T-cell (primary cell): ENCODE measurements at places on chromosomes 13 and 19. TPM values are rescaled to one million over a fixed set of nuclear protein-coding genes. Genes with fewer than 3 reads are reported as not detected.

The PEG3 gene
- total RNA-seq: not detected

GRCh38 chr13:107450931-107451330 lies 764.4 kb downstream of the LIG4 start:
- H3K4me1 ChIP-seq: no peaks in the 10 kb centered on the region
- H3K27ac ChIP-seq: no peak overlapping the region
- H3K36me3 ChIP-seq: no peaks in the 10 kb centered on the region
- H3K4me3 ChIP-seq: no peak overlapping the region
- DNase-seq: no peak

DNA sequence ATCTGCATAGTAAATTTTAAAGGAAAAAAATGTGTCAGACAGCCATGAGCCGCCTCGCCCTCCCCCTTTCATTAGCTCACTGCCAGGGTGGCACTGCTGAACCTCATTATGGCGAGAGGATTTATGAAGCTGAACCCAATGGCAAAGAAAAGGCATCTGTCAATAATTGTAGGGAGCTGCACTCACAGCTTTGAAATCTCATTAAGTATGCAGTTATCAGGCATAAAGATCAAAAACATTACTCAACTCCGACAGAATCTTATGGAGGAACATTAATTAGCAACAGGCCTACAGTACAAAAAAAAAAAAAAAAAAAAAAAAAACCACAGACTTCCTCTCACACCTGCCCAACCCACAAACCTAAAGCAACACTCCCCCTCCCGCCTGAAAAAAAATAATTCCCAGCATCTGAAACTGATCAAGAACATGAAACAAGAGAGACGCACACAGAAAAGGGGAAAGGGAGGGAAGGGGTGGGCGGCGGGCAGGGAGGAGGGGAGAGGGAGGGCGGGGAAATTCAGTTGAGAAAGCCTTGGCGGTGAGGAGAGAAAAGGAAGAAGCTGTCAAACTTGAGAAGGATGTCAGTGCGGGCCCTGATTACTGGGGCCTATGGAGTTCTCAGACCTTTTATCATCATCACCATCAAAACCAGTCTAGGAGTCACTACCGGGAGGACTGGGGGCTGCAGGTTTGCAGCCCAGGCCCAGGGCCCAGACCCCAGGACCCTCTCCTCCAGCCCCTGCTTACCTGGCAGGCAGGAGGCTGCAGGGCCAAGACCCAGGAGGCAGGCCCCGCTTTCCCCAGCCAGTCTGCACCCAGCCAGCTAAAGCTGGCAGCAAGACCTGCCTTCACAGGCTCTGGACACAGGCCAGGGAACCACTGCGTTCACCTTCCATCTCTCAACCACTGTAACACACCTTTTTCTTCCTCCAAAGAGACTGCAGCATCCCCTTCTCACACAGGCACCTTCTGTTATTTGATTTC lies 8.9 kb downstream of the TSHZ3 start:
- peak; percentile 19 for DNase-seq
- H3K27ac ChIP-seq: no peak overlapping the region
- H3K4me3 ChIP-seq: peak overlapping the region; percentile 20
- peaks cover 29% of the 10 kb centered on the region for H3K27me3 ChIP-seq
- H3K4me1 ChIP-seq: peaks cover 14% of the 10 kb centered on the region
- no peaks in the 10 kb centered on the region for H3K36me3 ChIP-seq

GRCh38 chr13:109026266-109026665 lies 396.9 kb downstream of the MYO16 start:
- H3K27me3 ChIP-seq: no peaks in the 10 kb centered on the region
- H3K4me1 ChIP-seq: no peaks in the 10 kb centered on the region
- H3K27ac ChIP-seq: no peak overlapping the region
- no peak overlapping the region for H3K4me3 ChIP-seq
- no peak for DNase-seq

The DCLK1 gene
- total RNA-seq: not detected

- H3K27ac ChIP-seq: no peak overlapping the region
- H3K4me1 ChIP-seq: no peaks in the 10 kb centered on the region
- DNase-seq: no peak
- H3K4me3 ChIP-seq: no peak overlapping the region
- peaks cover 28% of the 10 kb centered on the region for H3K27me3 ChIP-seq
Measured at GRCh38 chr13:109812382-109812781, 26.0 kb upstream of the IRS2 start.

The TMEM221 gene
- total RNA-seq: not detected

The SYT5 gene
- total RNA-seq: not detected

DNA sequence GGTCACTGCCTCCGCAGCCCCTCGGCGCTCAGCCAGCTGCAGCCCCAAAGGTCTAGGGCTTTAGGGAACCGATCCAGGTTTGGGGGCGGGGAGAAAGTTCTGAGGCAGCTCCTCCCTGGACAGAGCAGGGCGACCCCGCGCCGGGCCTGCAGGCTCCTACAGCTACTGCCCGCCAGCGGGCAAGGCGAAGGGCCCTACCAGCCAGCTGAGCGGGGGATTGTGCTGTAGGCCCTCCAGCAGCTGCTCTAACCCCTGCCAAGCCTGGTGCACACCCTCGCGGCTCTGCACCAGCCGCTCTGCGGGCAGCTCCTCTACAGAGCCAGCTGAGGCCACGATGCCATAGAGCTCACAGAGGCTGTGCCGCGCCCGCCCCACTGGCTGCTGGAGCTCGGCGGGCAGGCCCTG lies 14.0 kb downstream of the PLIN4 start:
- no peak for DNase-seq
- no peaks in the 10 kb centered on the region for H3K27me3 ChIP-seq
- H3K4me1 ChIP-seq: no peaks in the 10 kb centered on the region
- no peak overlapping the region for H3K27ac ChIP-seq
- no peak overlapping the region for H3K4me3 ChIP-seq
- H3K36me3 ChIP-seq: peaks cover 19% of the 10 kb centered on the region

DNA sequence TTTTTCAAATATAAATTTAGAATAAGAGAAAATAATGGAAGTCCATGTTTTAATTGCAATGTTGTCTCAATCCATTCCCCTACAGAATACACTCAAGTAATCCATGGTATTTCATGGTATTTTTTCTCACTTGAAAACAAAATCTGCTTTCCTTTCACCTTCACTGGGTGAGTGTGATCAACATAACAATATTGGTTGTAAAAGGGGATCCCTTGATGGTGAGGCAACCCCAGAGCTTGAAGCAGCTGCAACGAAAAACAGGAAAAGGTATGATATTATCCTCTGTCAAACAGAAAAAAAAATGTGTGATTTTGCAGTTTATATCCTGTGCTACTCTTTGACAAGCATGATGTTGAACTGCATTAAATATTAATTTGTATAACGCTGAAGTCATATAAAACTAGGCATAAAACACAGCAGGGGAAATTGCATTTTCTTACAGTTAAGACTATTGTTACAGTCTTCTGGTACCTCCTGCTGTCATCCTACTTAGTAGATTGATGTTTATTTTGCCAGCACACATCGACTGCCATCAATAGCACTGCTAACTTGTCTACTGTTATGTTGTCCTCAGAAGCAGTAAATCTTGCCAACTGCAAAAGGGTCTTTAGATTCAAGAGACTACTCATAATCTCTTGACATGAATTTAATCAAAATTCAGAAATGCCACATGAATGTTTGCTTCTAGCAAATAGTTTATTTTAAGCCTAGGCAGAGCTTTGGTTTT lies 373.1 kb upstream of the MIR17HG start:
- no peak overlapping the region for H3K4me3 ChIP-seq
- no peak overlapping the region for H3K27ac ChIP-seq
- H3K36me3 ChIP-seq: no peaks in the 10 kb centered on the region
- no peaks in the 10 kb centered on the region for H3K4me1 ChIP-seq
- no peak for DNase-seq

The FTL gene
- 594 TPM for total RNA-seq

- peak overlapping the region; percentile 85 for H3K27ac ChIP-seq
- H3K36me3 ChIP-seq: peaks cover 6% of the 10 kb centered on the region
- peaks cover 30% of the 10 kb centered on the region for H3K4me1 ChIP-seq
- DNase-seq: no peak
Measured at GRCh38 chr19:8512115-8512967, 1.6 kb downstream of the ZNF414 start.

DNA sequence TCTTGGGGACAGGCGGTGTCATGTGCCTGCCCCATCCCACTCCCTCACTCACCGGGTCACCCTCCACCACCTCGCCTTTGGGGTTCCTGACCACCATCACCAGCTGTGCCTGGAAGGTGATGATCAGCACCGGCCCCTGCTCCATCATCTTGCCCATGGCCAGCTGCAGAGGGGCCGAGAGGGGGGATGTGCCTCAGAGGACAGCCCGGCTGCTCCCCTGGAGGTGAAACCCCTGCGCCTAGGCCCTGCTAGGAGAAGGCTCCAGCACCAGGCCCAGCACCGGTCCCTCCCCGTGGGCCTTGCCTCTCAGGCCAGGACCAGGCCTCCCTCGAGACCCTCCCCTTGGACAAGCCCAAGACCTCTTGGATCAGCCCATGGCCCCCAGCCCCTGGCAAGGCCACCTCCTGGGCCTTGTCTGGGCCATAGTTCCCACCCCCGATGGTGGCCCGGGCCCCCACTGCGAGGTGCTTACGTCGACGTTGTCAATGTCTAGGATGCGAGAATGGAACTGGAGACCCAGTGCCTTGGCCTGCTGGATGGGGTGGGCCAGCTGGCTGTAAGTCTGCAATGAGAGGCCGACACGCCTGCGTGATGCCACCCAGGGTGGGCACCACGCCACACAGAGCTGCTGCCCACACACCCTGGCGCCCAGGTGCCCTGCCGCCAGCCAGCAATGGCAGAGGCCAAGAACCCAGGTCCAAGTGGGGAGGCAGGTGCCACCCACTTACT lies 1.8 kb upstream of the CTXN1 start:
- no peak overlapping the region for H3K4me3 ChIP-seq
- H3K4me1 ChIP-seq: peaks cover 21% of the 10 kb centered on the region
- H3K27me3 ChIP-seq: no peaks in the 10 kb centered on the region
- no peak overlapping the region for H3K27ac ChIP-seq
- DNase-seq: no peak

The PTH2 gene
- total RNA-seq: not detected

- no peak for DNase-seq
- no peaks in the 10 kb centered on the region for H3K27me3 ChIP-seq
- no peaks in the 10 kb centered on the region for H3K4me1 ChIP-seq
- no peaks in the 10 kb centered on the region for H3K36me3 ChIP-seq
Measured at GRCh38 chr13:73261739-73262216, 203.0 kb downstream of the KLF5 start.

- H3K27ac ChIP-seq: peak overlapping the region; percentile 100
- H3K4me3 ChIP-seq: peak overlapping the region; percentile 33
- peaks cover 28% of the 10 kb centered on the region for H3K4me1 ChIP-seq
- DNase-seq: no peak
Measured at GRCh38 chr19:18282021-18282787, 782 bp upstream of the JUND start.

The DIRAS1 gene
- 0.53 TPM for total RNA-seq

GRCh38 chr13:88223958-88224357 lies 552.8 kb downstream of the SLITRK5 start:
- no peak overlapping the region for H3K27ac ChIP-seq
- no peaks in the 10 kb centered on the region for H3K36me3 ChIP-seq
- no peaks in the 10 kb centered on the region for H3K4me1 ChIP-seq
- H3K4me3 ChIP-seq: no peak overlapping the region
- no peak for DNase-seq

GRCh38 chr13:80783926-80784565 lies 443.1 kb upstream of the SPRY2 start:
- H3K36me3 ChIP-seq: no peaks in the 10 kb centered on the region
- H3K4me3 ChIP-seq: no peak overlapping the region
- no peaks in the 10 kb centered on the region for H3K27me3 ChIP-seq
- DNase-seq: no peak
- H3K4me1 ChIP-seq: no peaks in the 10 kb centered on the region

The KLK1 gene
- total RNA-seq: 0.59 TPM

The GFY gene
- total RNA-seq: not detected

DNA sequence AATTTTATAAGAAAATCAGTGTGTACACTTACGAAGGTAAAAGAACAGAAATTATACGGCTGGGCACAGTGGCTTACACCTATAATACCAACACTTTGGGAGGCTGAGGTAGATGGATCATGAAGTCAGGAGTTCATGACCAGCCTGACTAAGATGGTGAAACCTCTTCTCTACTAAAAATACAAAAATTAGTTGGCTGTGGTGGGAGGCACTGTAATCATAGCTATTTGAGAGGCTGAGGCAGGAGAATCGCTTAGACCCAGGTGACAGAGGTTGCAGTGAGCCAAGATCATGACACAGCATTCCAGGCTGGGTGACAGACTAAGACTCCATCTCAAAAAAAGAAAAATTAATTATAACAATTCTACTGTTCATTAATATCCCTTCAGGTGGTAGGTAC lies 151.9 kb downstream of the ZNF737 start:
- H3K36me3 ChIP-seq: no peaks in the 10 kb centered on the region
- H3K27ac ChIP-seq: no peak overlapping the region
- no peaks in the 10 kb centered on the region for H3K4me1 ChIP-seq
- no peak for DNase-seq

The ARGLU1 gene
- total RNA-seq: 188 TPM

DNA sequence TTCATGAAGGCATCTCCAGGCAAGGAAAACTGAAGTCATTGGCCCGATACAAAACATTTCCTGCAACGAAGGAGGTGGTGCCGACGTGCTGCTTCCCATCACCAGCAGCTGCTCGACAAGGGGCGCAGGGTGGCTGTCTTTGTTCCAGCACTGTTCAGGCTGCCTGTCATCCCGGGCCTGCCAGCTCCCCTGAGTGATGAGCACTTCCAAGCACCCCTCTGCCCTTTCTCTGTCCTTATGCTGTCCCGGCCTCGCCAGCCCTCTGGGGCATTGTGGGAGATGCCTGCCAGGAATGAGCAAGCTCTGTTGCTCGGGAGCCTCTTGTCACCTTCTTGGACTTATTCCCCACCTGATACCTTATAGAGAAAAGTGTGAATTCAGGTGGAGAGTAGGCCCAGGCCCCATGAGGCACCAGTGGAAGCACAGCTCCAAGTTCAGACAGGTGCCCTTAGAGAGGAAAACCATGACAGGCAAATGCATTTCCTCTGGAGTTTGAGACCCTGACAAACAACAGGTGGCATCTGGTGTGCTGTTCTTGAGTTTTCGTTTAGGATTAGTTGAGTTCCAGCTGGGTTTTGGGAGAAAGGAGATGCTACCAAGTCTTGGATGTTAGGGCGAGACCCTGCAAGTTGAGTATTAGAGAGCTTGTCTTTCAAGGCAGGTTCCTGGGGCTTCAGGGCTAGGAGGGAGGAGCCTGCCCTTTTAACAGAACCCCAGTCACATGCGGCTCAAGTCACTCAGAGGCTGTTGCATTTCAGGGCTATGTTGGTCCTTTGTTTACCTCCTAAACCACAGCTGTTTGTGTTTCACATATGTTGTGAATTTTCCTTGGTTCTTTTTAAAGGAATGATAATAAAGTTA lies 21.4 kb downstream of the BBC3 start:
- H3K27me3 ChIP-seq: no peaks in the 10 kb centered on the region
- no peak overlapping the region for H3K27ac ChIP-seq
- no peak overlapping the region for H3K4me3 ChIP-seq
- peaks cover 7% of the 10 kb centered on the region for H3K36me3 ChIP-seq
- no peaks in the 10 kb centered on the region for H3K4me1 ChIP-seq
- no peak for DNase-seq
